ENCODE measurements at places on chromosomes 5 and 9. TPM values are rescaled to one million over a fixed set of nuclear protein-coding genes. Genes with fewer than 3 reads are reported as not detected.

DNA sequence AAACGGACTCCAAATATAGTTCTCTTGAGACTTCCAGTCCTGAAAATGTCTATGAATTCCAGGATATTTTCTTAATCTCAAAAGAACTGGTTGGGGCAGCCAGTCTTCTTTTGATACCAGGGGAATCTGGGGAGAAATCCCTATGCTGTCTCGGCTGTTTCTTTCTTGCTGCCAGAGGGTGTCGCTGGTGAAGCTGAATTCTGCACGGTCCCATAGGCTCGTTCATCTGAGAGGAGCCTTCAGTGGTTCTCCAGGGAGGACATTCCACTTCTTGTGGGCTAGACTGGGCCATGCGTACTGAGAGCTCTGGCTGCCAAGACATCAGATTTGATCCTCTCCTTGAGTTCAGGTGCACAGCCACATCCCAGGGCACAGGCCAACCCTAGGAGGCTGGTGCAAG lies 155.0 kb upstream of the CLINT1 start:
- DNase-seq: no peak

DNA sequence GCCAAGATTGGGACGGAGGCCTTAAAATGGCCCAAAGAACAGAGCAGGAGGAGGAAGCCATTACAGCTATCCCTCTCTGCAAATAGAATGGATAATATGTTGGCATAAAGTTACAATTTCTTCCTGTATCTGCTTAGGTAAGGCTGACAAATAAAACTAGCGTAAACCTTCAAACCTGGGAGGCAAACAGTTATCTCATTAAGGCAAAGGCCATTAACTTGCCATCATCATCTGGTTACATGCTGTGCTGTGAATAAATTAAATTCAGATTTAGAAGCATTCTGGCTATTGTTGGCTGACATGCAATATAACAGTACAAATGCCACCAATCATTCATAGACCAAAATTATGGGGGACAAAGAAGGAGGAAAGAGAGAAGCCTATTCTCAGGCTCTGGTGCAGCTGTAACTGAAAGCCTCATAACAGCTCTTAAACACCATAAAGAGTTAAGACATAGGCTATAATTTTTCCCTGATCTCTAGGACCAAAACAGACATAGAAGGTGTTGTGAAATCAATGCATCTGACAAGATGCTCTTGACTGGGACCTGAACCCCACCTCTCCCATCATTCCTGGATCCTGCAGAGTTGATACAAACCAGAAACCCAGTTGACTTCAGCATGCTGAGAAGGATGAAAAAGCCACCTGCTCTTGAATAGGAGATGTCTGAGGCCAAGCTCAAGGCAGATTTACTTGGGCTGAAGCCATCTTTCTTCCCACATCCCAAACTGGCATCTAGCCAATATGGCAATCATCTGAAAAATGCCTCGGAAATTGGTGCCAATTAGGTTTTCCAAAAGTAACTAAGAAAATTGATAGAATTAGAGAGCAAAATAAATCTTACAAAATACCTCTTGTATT lies 62.5 kb downstream of the PLCXD3 start:
- DNase-seq: no peak

GRCh38 chr5:10457682-10458574 lies 16.2 kb downstream of the ROPN1L start:
- DNase-seq: no peak

- DNase-seq: no peak
These were observed 94.4 kb downstream of the MTREX start for GRCh38 chr5:55402199-55402598.

GRCh38 chr5:24163091-24163490 lies 481.7 kb downstream of the CDH10 start:
- no peak for DNase-seq

GRCh38 chr5:94376672-94377345 lies 241.6 kb downstream of the KIAA0825 start:
- no peak for DNase-seq

DNA sequence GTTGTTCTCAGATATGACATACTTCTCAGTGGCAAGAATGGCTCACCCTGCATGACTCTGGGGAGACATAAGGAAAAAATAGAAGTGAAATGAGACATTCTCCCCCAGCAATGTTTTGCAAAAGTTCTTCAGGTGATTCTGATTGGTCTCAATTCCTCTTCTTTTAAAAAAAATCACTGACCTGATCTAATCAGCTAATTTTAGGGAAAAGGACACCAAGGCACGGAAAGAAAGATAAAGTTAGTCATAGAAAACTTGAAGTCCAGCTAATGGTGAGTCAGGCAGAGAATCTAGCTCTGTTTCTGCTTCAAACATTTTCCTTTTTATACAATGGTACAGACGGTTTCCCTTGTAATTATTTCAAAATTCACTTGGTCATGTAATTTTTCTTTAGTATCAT lies 1018.9 kb upstream of the ARRDC3 start:
- no peak for DNase-seq

The PCBD2 gene
- 14.7 TPM for total RNA-seq

The CEP78 gene
- total RNA-seq: 41.8 TPM

The CAPSL gene
- not detected for total RNA-seq

The PCDHB11 gene
- total RNA-seq: not detected

Measured in activated CD4-positive, alpha-beta memory T cell treated with anti-CD3 and anti-CD28 coated beads, Interleukin-2, amount 10 ng/mL, durations not matched to agents 7 days and 5 days (primary cell).